ENCODE measurements at places on chromosomes 4 and X. TPM values are rescaled to one million over a fixed set of nuclear protein-coding genes. Genes with fewer than 3 reads are reported as not detected.

DNA sequence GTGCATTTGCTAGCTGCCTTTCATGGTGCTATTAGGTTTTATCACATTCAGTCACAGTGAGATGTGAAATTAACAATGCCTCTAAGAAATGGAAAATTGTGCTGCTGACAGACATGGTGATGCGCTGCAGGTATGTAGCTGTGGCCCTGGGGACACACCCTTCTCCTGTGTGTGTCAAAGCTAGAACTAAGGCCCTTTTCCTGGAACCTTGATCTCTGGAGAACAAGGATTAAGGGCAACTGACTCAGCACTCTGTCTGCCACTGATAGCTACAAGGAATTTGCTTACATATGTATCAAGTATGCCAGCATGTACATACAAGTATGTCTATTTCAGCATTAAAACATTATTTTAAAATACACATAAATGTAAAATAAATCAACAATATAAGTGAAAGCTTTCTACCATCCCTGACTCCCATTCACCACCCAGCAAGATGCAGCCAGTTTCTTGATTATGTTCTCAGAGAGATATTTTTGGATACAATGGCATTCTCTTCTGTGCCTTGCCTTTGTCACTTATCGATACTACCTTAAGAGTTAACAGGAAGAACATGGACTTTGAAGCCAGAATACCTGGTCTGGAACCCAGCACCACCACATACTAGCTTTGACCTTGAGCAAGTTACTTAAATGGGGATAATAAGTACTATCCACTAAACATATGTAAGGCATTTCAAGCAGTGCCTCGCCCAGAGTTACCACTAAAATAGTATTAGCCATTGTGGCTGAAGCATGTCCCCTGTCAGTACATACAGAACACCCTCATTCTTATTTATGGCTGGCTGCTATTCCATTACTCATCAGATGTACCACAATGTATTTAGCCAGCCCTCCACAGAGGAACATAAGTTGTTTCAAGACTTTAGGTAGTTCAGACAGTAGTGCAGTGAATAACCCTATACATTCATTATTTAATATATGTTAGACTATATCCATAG lies 68.5 kb downstream of the NPNT start:
- DNase-seq = no peak

DNA sequence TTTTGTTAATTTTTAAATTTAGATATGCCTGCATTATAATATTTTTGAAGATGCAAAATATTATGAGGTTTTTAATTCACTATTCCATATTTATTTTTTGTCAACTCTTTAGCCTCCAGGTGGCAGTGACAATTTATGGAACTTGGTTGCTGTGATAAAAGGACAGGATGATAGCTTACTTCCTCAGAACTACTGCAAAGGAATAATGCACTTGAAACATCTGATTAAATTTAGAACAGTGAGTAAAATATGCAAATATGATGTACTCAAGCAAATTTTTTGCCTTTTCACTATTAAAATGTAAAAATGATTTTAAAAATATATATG lies 45.1 kb downstream of the SPATA4 start:
- no peak for DNase-seq

DNA sequence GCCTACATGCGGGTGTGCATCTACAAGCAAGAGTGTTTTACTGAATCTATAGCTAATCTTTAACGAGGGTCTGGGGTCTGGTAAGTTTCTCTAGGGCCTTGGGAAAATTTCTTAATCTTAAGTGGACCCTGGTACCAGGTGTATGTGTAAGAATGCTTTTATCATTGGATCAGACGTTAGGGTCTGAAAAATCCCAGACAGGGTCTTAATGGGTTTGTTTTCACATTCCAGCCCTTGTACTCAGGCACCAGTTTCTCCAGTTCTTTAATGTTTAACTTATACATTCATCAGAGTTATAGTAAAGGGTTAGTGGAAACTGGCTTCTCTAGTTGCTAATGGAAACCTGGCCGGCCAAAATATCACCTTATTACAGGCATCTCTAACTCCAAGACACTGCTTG lies 11.6 kb downstream of the MAGEB16 start:
- no peak for DNase-seq

DNA sequence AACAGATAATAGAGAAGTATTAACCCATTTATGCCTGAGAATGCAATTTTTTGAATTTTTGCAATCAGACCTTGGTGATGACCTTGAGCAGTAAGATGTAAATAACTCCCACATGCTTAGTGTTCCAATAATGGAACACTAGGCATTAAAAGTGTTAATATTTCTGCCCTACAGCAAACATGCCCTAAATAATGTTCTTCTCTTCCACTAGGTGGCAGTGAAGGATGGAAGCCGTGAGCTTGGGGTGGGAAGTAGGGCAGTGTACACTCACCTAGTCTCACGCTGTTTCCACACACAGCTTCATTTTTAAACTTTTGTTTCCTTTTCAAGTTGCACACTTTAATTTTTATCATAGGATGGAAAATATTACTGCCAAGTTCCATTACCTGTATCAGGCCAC lies 613.1 kb upstream of the HS3ST1 start:
- DNase-seq = no peak

- DNase-seq = no peak
Measured at GRCh38 chrX:56343664-56344063, 111.5 kb downstream of the KLF8 start.

DNA sequence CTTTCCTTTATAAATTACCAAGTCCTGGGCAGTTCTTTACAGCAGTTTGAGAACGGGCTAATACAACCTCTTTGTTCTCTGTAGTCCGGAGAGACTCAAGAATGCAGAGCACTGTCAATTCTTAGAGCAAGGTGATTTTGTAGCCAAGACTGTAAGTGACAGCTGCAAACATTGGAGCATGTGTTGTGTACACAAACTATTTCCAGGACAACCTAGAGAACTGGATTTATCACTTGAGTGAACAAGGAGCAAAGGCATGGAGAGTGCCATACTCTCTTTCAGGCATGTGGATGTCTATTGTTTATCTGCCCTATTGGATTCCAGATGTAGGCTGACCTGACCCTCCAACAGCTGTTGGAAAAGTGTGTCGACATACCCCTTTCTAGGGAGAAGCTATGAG lies 153.9 kb downstream of the SPANXN3 start:
- DNase-seq = no peak

GRCh38 chrX:152810403-152810802 lies 20.2 kb downstream of the CETN2 start:
- no peak for DNase-seq

The DOCK11 gene
- 44.7 TPM for total RNA-seq

The ADRA2C gene
- not detected for total RNA-seq

The NAT8L gene
- 0.60 TPM for total RNA-seq

Data from activated naive CD8-positive, alpha-beta T cell treated with anti-CD3 and anti-CD28 coated beads for 36 hours (primary cell).